ENCODE measurements at places on chromosomes 1 and 21.

- DNase-seq: no peak
These were observed 62.7 kb upstream of the MROH9 start for GRCh38 chr1:170872663-170873062.

- no peak for DNase-seq
These were observed 15.0 kb downstream of the PADI3 start for GRCh38 chr1:17263936-17264335.

DNA sequence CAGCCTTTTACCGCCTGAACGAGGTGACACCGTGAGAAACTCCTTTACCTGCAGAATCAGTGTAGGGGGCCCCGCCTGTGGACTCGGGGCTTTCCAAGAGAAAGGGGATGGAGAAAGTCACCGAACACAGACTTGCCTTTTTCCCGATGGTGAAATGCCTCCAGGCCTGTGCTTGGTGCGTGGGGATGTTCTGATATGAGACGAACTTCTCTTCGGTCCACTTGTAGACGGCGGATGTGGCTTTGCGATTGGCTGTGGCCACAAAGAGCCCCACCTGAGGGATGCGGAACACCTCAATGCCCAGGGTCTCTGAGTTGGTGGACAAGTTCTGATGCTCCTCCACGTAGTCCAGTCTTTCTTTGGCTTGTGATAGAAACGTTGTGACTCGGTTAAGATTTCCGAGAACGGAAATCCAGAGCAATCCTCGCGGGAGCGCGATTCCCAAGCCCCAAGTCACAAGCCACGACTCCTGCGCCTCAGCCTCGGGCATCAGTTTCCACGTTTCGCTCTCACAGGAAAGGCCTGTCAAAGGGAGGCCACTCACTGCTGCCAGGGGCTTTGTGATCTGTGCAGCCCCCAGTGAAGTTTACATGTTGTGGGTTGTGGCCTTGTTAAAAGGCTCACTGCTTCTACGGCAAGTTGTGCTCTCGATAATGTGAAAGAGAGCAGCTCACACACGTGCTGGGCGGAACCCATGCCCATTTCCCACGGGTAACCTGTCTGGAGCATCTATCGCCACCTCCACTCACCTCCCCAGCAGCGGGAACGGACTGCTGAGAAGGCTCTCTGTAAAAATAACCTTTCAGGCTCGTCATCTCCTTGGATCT, 12.6 kb downstream of the KRTAP10-1 start:
- DNase-seq: no peak

DNA sequence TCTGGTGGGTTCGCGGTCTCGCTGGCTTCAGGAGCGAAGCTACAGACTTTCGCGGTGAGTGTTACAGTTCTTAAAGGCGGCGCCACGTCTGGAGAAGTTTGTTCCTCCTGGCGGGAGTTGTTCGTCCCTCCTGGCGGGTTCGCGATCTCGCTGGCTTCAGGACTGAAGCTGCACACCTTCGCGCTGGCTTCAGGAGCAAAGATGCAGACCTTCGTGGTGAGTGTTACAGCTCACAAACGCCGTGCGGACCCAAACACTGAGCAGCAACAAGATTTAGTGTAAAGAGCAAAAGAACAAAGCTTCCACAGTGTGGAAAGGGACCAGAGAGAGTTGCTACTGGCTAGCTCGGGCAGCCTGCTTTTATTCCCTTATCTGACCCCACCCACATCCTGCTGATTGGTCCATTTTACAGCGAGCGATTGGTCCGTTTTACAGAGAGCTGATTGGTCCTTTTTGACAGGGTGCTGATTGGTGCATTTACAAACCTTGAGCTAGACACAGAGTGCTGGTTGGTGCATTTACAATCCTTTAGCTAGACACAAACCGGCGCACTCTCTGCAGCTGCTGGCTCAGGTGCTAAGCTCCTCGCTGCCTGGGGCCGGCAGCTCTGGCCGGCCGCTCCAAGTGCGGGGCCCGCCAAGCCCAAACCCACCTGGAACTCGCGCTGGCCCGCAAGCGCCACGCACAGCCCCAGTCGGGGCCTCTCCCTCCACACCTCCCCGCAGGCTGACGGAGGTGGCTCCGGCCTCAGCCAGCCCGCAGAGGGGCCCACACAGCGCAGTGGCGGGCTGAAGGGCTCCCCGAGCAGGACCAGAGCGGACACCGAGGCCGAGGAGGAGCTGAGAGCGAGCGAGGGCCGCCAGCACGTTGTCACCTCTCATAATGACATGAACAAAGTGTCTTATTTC, 172.8 kb upstream of the KCTD3 start:
- no peak for DNase-seq

DNA sequence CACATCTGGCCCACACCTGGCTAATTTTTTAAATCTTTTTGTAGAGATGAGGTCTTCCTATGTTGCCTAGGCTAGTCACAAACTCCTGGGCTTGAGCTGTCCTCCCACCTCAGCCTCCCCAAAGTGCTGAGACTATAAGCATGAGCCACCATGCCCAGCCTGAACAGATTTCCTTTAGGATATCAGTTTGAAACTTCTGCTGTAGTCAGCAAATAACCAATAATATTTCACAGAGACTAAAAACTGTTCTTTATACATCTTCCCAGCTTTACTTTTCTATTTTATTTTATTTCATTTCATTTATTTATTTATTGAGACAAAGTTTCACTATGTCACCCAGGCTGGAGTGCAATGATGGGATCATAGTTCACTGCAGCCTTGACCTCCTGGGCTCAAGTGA, 29.9 kb upstream of the TEKT2 start:
- no peak for DNase-seq

GRCh38 chr1:208206092-208206698, 38.0 kb downstream of the PLXNA2 start:
- DNase-seq: no peak

GRCh38 chr1:109721042-109721441, 9.0 kb downstream of the GSTM5 start:
- no peak for DNase-seq

Measured in head of caudate nucleus (tissue), 42 donors.